ENCODE measurements at places on chromosomes 13 and 19.

GRCh38 chr13:41919031-41919740 is 41.7 kb downstream of the VWA8 start:
- DNase-seq: no peak

- no peak for DNase-seq
Measured at GRCh38 chr19:32223595-32224370, 121.6 kb upstream of the ZNF507 start.

- no peak for DNase-seq
Measured at GRCh38 chr19:14135985-14136508, 342 bp downstream of the ASF1B start.

- no peak for DNase-seq
Measured at GRCh38 chr19:18029617-18030338, 21.8 kb downstream of the ARRDC2 start.

DNA sequence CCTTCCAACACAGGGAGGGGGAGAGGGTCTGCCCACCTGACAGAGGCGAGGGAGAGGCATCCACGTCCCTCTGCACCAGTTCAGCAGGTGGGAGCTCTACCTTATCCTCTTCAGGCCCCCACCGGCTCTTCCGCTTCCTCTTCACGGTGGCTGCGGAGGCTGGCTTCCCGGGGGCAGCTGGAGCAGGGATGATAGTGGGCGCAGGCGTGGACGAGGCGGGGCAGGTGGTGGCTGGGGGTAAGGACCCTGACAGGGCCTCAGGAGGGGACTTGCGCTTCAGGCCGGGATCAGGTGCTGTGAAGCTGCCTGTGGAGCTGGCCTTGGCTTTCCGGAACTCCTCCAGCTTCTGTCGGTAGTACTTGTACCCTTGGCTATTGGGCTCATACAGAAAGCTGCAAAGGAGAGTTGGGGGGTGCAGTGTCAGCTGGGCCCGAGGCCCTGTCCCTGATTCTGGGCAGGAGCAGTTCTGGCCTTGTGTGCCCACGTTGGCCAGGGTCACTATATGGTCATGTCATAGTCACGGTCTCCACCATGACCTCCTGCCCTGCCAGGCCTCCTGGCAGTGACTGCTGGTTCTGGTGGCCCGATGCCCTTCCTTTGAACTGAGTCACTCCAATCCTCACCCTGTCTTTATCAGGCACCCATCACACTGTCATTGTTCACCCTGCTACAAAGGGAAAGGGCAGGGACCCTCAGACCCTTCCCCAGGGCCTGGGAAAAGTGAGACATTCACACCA is 23.2 kb downstream of the SUGP1 start:
- DNase-seq: no peak

DNA sequence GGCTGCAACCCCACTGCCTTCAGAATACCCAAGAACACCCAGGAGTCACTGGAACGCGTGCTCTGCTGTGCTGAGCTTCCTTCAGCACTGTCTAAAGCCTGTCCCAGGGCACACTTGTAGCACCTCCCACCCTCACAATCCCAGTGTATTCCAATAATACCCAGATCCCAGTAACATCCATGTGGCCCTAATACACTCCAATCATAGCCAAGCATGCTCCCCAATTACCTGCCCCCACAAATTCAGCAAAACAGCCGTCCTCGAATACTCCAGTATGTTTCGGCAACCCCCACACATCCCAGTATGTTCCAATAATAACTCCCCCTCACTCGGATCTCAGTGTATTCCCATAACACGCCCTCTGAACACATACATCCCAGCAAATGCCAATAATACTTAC is 29.2 kb downstream of the SHANK1 start:
- DNase-seq: no peak

- no peak for DNase-seq
Measured at GRCh38 chr19:42122691-42123607, 9.3 kb downstream of the POU2F2 start.

DNA sequence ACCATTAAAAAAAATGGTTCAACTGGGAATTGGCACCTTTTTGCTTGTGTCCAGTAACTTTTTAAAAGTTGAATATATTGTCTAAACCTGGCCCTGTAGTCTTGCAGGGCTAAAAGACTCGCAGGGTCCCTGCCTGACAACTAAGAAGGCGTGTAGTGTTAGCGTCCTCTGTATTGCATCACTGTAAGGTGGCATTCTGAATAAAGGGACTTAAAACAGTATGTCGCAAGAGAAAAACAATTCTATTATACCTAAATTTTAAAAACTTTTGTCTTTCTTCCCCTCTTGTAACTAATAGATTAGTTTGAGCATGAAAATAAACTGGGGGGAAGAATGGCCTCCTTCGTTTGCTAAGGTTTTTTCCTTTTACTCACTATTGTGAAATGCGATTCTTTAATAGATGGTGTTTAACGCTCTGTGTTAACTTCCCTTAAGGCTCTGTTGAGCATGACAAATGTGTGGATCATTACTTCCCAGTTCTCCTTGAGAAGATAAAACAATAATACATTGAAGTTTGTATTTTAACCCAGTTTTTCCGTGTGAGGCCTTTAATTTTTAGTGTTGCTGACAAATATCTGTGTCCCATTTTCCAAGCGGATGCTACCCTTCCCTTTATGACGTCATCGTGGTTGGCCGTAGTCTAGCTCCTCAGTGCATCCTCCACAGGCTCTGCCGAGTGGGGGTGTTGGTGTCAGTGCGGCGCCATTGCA is 134.6 kb downstream of the KATNAL1 start:
- DNase-seq: no peak

DNA sequence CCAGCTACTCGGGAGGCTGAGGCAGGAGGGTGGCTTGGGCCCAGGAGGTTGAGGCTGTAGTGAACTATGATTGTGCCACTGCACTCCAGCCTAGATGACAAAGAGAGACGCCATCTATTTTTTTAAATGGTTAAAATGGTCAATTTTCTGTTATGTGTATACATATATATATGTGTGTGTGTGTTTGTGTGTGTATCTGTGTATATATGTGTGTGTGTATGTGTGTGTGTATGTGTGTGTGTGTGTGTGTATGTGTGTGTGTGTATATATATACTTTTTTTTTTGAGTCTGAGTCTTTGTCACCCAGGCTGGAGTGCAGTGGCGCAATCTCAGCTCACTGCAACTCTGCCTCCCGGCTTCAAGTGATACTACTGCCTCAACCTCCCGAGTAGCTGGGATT is 42.9 kb upstream of the KLF2 start:
- DNase-seq: no peak

DNA sequence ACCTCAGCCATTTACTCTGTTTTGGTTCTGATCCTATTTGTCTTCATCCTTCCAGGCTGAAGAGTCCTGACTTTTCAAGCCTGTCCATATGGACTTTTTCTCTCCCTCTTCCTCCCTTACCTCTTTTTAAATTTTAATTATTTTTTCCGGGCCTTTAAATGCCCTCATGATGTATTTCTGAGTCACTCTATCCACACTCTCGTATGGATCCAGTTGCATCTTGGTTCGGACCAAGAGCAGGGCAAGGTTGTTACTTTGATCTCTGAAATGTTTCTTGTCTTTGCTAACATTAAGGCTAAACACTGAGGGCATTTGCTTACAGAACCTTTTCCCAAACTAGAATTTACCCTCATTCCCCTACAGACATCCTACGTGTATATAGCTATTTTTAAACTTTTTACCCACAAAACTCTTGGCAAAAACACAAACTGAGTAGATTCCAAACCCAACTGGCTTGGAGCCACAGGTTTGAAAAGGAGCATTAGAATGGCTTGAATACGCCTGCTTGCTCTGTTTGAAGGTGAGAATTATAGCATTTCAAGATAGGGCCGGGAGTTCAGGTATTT is 47.4 kb upstream of the SERPINE3 start:
- no peak for DNase-seq

Data from COLO829 (cell line).